ENCODE measurements at places on chromosomes 1 and 21.

DNA sequence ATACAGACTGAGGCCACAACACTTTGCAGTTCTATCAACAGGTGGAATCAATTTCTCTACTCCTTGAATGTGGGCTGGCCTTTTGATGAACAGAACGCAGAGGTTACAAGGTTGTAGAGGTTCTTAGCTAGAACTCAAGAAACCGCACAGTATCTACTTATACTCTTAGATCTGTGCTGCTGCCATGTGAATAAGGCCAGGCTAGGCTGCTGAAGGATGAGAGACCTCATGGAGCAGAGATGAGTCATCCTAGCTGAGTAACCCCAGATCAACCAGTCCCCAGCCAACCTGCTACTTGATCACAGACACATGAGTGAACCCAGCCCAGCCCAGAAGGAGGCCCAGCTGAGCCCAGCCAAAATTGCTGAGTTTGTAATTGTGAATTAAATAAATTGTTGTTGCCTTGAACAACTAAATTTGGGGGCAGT is 35.3 kb upstream of the BCAR3 start:
- DNase-seq: peak; percentile 36

GRCh38 chr1:218347723-218348627 is 2.8 kb downstream of the TGFB2 start:
- DNase-seq: no peak

GRCh38 chr1:226633541-226634165 is 85.1 kb downstream of the STUM start:
- no peak for DNase-seq

- no peak for DNase-seq
These were observed 13.2 kb downstream of the MYBPH start for GRCh38 chr1:203162403-203162802.

- DNase-seq: peak; percentile 77
These were observed 746 bp downstream of the AK4 start for GRCh38 chr1:65148548-65149350.

DNA sequence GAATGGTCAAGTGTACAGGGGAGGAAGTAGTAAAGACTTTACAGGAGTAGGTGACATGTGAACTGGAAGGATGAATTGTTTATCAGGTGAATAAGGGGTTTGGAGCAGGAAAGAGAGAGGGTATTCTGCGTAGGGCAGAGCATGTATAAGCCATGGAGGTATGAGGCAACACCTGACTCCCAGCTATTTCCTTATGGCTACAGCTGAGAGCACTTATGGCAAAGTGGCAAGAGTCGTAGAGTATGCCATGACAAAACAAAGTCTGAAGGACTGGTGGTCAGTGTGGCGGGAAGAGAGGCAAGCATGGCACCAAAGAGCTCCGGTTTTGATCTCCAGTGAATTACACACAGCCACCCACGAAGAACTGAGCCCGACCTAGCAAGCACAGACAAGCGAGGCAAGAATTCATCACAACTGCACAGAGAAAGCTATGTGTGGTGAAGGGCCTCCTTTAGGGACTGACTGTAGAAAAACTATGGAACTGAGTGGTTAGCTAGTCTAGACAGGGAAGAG is 9.0 kb upstream of the ELOVL1 start:
- no peak for DNase-seq

- no peak for DNase-seq
These were observed 28.4 kb upstream of the FHAD1 start for GRCh38 chr1:15218287-15219279.

DNA sequence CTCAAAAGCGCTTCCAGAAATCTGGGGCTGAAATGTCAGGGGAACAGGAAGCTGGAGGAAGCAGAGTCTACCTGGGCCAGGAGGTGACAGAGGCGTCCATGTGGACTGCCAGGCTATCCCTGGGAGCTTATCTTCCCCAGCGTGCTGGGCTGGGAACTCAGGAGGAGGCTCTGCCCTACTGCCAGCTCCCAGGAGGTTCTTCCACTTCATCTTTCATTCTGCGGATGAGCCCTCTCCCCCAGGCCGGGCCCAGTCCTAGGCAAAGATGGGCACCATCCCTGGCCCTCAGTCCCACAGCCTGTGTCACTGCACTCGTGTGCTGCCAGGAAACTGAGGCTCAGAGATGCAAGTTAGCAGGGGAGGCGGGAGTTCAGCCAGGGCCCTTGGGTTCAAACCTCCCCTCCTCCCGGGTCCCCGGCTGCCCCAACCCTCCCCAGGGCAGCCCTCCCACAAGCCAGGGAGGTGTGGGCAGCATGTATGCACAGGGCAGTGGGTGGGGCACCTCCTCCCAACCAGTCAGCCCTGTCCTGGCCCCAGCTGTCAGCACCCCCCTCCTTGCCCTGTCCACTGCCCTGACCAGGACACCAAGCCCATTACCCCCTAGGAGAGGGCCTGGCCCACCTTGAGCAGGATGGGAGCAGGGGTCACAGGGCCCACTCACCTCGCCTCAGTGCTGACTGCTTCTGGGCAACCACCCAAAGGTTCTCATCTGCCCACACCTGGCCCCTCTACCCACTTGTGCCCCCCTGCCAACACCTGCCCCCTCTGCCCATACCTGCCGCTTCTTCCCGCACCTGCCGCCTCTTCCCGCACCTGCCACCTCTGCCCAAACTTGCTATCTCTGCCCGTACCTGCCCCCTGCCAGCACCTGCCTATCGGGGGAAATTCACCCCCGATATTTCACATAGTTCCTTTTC is 226.0 kb downstream of the NPHP4 start:
- DNase-seq: no peak

GRCh38 chr1:223716302-223716862 is 4.0 kb downstream of the CAPN2 start:
- peak; percentile 50 for DNase-seq

DNA sequence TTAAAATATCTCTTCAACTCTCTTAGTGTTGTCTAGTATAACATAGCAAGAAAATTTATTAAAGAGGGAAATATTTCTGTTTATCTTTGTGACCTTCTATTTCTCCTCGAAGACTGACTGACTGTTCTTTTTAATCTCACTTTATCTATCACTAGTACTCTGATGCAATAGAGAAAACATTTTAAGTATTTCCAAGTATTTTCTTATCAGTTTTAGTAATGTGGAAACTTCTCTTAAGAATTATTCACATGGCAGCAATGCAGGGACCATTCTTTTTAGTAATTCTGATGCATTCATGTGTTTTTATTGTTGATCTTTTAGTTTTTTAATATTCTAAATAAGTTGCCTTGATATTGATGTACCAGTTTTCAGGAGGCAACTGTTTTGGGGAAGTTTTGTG is 115.7 kb downstream of the NEK7 start:
- no peak for DNase-seq

DNA sequence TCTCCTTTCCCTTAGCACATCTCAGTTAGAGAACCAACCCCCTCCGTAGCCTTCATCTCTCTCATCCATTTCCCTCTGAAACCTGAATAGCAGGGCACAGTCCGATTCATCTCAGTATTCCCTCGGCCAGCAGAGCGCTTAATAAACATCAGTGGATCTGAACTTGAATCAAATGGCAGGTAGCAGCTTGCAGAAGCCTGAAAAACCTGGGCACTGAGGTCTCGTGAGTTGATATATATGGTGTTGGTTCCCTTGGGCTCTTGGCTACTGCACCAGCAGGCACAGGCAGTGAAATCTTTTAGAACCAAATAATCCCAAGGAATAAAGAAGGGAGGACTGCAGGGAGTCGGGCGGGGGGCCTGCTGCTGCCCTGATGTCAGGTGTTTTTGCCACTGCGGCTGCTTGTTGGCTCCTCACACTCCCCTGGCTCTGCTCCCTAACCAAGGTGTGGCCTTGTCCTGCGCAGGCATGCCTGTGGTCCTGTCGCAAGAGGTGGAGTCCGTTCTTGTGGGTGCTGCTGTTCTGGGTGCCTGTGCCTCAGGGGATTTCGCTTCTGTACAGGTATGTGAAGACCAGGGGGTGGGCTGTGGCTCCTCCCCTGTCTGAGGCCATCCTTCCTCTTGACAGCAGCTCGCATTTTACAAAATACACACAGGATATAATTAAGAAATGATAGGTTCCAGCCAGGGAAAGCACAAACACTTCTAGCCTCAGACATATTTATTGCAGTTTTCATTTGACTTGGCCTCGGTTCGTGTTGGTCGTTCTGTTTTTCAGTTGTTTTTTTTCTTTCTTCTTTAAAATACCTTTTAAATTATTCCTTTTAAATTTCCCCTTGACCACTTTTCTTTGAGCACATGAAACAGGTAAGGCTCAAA is 140.9 kb upstream of the HOOK1 start:
- DNase-seq: no peak

- no peak for DNase-seq
These were observed 27.5 kb downstream of the COA7 start for GRCh38 chr1:52670604-52671003.

- no peak for DNase-seq
These were observed 8.0 kb upstream of the MYBPHL start for GRCh38 chr1:109314795-109315194.

- DNase-seq: no peak
These were observed 17.1 kb downstream of the ETS2 start for GRCh38 chr21:38822778-38823238.

GRCh38 chr1:119293797-119294196 is 74.8 kb upstream of the HAO2 start:
- DNase-seq: no peak

- DNase-seq: no peak
These were observed 206.6 kb downstream of the PBX1 start for GRCh38 chr1:164765557-164765956.

GRCh38 chr1:37325509-37326437 is 148.6 kb upstream of the ZC3H12A start:
- no peak for DNase-seq
